Hepatocyte (in vitro differentiated cells): ENCODE measurements at places on chromosomes 7 and 10. TPM values are rescaled to one million over a fixed set of nuclear protein-coding genes. Genes with fewer than 3 reads are reported as not detected.

GRCh38 chr7:81484261-81484660 is 285.6 kb downstream of the HGF start:
- H3K27ac ChIP-seq: no peak overlapping the region
- no peaks in the 10 kb centered on the region for H3K4me1 ChIP-seq
- DNase-seq: peak; percentile 55
- no peaks in the 10 kb centered on the region for H3K27me3 ChIP-seq

- H3K27ac ChIP-seq: no peak overlapping the region
- H3K4me1 ChIP-seq: no peaks in the 10 kb centered on the region
Measured at GRCh38 chr7:124647630-124648306, 117.8 kb downstream of the GPR37 start.

DNA sequence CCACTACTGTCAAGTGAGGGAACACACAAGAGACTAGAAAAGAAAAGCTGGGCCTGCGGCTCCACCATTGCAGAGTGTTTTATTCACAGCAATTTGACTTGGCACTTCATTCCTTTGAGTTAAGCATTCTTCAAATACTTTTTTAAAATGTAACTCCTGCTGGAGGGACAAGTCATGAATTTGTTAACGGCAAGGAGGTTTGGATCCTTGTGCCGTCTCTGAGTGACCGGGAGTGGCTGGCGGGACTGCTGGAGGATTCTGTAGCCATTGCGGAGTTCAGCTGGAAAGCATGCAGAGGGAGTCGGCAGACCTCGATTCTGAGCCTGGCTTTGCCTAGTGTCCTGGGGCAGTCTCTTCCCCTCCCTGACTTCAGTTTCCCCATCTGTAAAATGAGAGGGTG is 9.8 kb downstream of the HSPA12A start:
- DNase-seq: no peak
- no peak overlapping the region for H3K4me3 ChIP-seq
- no peak overlapping the region for H3K27ac ChIP-seq
- H3K36me3 ChIP-seq: no peaks in the 10 kb centered on the region

DNA sequence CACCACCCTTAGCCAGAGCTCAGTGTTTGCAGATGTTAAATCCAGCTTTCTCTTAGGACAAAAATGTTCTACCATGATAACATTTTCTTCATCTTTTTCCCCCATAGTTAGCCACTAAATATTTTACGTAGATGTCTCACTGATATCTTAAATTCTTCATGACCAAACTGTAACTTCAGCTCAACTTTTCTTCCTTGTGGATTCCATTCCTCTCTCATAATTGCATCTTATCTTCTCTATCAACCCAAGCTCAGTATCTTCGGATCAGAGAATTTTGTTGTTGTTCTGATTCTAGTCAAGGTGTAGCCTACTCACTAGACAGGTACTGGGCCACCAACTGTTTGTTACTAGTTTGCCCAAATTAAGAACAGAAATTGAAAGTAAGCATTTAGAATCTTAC is 60.2 kb downstream of the SHOC2 start:
- H3K27me3 ChIP-seq: no peaks in the 10 kb centered on the region
- no peaks in the 10 kb centered on the region for H3K4me1 ChIP-seq
- no peak for DNase-seq
- H3K4me3 ChIP-seq: no peak overlapping the region
- H3K36me3 ChIP-seq: no peaks in the 10 kb centered on the region

DNA sequence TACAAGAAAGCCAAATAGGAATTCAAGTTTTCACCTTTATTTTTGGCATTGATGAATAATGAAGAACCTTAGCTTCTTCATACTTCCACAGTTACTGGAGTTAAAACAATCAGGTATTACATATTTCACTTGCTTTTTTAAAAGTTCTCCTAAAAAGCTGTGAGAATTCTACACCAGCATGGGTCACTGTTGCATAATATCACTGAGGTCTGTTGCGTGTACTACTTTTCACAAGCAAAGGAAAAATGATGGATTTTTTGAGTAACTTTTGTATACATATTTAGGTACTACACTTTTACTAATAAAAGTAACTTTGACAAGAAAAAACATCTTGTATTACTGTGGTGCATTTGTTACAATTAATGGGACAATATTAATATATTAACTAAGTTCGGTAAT is 15.2 kb downstream of the FAM24B start:
- no peak for DNase-seq
- H3K27ac ChIP-seq: no peak overlapping the region
- H3K27me3 ChIP-seq: no peaks in the 10 kb centered on the region
- H3K4me3 ChIP-seq: no peak overlapping the region
- no peaks in the 10 kb centered on the region for H3K36me3 ChIP-seq

- H3K27me3 ChIP-seq: no peaks in the 10 kb centered on the region
- H3K4me3 ChIP-seq: no peak overlapping the region
- peaks cover 4% of the 10 kb centered on the region for H3K4me1 ChIP-seq
Measured at GRCh38 chr10:75170215-75170614, 40.4 kb upstream of the VDAC2 start.

MGMT gene
- 30.5 and 41.5 TPM in 2 replicates for total RNA-seq

DNA sequence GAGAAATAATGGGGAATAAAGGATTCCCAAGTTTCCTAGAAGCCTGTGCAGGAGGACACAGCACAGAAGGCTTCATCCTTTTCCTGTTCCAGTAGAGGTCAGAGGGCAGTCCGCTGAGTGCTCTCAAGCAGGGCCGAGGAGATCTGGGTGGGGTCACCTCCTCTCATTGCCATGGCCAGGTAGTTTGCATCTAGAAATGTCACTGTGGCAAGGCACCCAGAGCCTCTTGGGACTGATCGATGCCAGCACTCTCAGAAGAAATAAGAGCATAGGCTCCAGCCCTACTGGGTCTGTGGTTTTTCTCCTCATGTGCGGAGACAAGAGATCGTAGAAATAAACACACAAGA is 7.9 kb downstream of the NUB1 start:
- no peaks in the 10 kb centered on the region for H3K27me3 ChIP-seq
- peak overlapping the region; percentile 54 for H3K27ac ChIP-seq
- H3K4me3 ChIP-seq: no peak overlapping the region
- DNase-seq: no peak

BAG3 gene
- 13.9 and 18.2 TPM in 2 replicates for total RNA-seq

DNA sequence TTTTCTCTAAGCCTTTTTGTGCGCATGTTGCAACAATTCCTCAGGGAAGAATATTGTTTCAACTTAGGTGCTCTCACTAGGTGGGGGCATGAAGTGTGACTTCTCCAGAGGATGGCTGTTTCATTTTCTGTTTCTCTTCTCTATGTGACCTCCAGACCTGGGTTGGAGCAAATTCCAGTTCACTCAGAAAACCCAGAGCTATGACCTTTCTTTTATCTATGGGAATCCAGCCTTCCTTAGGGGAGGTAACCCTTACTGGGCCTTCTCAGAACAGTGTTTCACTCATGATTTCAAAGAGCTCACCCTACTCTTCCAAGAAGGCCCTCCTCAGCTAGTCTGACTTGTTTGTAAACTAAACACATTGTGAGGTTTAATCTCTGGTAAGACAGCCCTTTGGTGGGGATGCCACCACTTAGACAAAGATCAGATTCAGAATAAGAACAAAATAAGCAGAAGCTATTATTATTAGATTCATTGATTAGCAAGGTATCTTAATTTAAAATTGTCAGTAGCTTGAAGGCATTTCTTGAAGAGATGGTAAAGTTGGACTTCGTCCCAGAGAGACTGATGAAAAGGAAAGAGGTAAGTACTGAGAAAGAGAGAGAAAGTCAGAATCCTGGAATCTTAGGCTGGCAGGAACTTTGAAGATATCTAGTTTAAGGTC is 16.6 kb upstream of the TAS2R60 start:
- no peak overlapping the region for H3K4me3 ChIP-seq
- no peaks in the 10 kb centered on the region for H3K27me3 ChIP-seq
- H3K36me3 ChIP-seq: no peaks in the 10 kb centered on the region
- H3K4me1 ChIP-seq: no peaks in the 10 kb centered on the region

- H3K36me3 ChIP-seq: no peaks in the 10 kb centered on the region
- H3K4me1 ChIP-seq: no peaks in the 10 kb centered on the region
- peaks cover 79% of the 10 kb centered on the region for H3K27me3 ChIP-seq
- no peak overlapping the region for H3K27ac ChIP-seq
Measured at GRCh38 chr10:23694446-23694920, 255.6 kb downstream of the OTUD1 start.

- no peaks in the 10 kb centered on the region for H3K27me3 ChIP-seq
- no peaks in the 10 kb centered on the region for H3K36me3 ChIP-seq
- no peak overlapping the region for H3K27ac ChIP-seq
- H3K4me1 ChIP-seq: no peaks in the 10 kb centered on the region
Measured at GRCh38 chr7:135380351-135380750, 129.6 kb downstream of the CNOT4 start.

GRCh38 chr7:127677433-127678230 is 25.6 kb downstream of the SND1 start:
- no peaks in the 10 kb centered on the region for H3K27me3 ChIP-seq
- H3K4me1 ChIP-seq: no peaks in the 10 kb centered on the region
- H3K4me3 ChIP-seq: no peak overlapping the region
- no peak overlapping the region for H3K27ac ChIP-seq

DNA sequence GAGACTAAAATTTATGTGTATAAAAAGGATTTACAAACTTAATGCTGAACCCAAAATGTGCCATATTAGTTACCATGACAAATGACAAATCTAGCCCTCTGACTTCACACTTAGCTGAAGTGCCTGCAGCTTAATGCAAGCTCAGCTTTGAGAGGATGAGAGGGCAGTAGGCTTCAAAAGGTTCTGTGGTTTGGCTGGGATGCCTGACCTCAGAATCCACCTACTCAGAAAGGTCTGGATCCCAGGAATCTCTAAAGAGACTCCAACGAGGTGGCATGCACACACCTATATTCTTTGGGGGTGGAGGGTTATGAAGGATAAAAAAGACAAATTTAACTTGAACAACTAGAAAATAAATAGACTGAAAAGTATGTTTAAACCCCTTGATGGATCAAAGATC is 213.4 kb downstream of the TAX1BP1 start:
- H3K27ac ChIP-seq: no peak overlapping the region
- H3K4me1 ChIP-seq: peaks cover 4% of the 10 kb centered on the region
- DNase-seq: no peak
- H3K4me3 ChIP-seq: no peak overlapping the region

DNA sequence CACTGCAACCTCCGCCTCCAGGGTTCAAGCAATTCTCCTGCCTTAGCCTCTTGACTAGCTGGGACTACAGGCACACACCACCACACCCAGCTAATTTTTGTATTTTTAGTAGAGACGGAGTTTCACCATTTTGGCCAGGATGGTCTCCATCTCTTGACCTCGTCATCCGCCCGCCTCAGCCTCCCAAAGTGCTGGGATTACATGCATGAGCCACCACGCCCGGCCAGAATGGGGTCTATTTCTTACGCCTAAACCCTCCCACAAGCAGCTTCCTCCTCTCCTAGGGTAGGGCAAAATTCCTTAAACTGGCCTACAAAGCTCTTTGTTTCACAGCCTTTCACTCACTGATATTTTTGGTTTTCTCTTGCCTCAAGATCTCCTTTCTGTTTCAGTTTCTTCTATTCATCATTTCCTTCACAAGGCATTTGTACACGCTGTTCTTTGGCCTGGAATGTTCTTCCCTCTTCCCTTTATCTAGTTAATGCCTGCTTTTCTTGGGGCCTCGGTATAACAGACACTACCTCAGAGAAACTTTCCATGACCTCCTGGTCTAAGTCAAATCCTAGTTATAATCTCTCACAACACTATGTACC is 6.7 kb downstream of the CPEB3 start:
- no peak overlapping the region for H3K4me3 ChIP-seq
- peak overlapping the region; percentile 83 for H3K27ac ChIP-seq
- H3K36me3 ChIP-seq: no peaks in the 10 kb centered on the region
- DNase-seq: peak; percentile 33
- H3K27me3 ChIP-seq: no peaks in the 10 kb centered on the region
- no peaks in the 10 kb centered on the region for H3K4me1 ChIP-seq

TRPV5 gene
- total RNA-seq: not detected in 2 replicates

GRCh38 chr10:78549140-78549935 is 515.7 kb downstream of the RPS24 start:
- H3K27me3 ChIP-seq: no peaks in the 10 kb centered on the region
- peaks cover 20% of the 10 kb centered on the region for H3K4me1 ChIP-seq
- no peak overlapping the region for H3K4me3 ChIP-seq
- no peak for DNase-seq
- H3K36me3 ChIP-seq: no peaks in the 10 kb centered on the region

DNA sequence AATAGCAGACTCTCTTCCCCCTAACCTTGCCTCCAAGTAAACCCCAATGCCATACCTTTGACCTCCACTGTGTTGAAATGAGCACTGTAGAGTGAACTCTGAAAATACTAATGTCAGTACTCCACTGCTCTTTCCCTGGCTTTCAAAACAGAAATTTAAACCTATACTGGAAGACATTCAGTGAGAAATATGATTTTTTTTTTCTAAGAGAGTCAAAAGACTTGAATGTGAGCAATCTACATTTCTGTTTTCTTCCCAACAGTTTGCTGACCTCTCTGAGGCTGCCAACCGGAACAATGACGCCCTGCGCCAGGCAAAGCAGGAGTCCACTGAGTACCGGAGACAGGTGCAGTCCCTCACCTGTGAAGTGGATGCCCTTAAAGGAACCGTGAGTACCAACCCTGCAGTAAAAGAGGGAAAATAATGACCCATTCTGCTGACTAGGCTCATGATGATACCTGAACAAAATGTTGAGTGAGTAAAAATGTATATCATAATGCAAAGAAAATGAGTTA is 6.4 kb downstream of the VIM start:
- H3K27me3 ChIP-seq: no peaks in the 10 kb centered on the region
- H3K36me3 ChIP-seq: peaks cover 3% of the 10 kb centered on the region
- H3K4me1 ChIP-seq: peaks cover 14% of the 10 kb centered on the region
- no peak overlapping the region for H3K27ac ChIP-seq
- H3K4me3 ChIP-seq: no peak overlapping the region

- no peaks in the 10 kb centered on the region for H3K36me3 ChIP-seq
- no peaks in the 10 kb centered on the region for H3K4me1 ChIP-seq
- no peaks in the 10 kb centered on the region for H3K27me3 ChIP-seq
- no peak for DNase-seq
Measured at GRCh38 chr7:17472518-17472917, 174.1 kb downstream of the AHR start.

DNA sequence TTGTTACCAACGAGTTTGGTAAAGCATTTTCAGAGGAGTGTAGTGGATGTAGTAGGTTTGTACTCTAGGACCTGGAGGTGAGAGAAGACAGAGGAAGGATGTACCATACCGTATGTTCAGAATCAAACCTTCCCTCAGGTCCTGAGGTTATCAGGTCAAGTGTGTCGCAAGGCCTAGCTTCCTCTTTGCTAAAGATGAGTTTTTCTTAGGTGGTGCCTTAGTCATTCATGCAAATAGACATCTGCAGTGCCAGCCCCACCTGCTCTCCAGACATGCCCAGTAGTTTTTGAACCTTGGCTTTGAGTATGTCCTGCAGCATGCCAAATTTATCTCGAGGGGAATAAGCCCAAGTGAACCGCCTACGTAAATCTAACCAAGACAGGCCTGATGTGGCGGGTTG is 71.3 kb downstream of the HDAC9 start:
- H3K27me3 ChIP-seq: no peaks in the 10 kb centered on the region
- H3K4me1 ChIP-seq: no peaks in the 10 kb centered on the region
- H3K36me3 ChIP-seq: no peaks in the 10 kb centered on the region
- DNase-seq: no peak
- H3K4me3 ChIP-seq: no peak overlapping the region
